Activated T-helper 2 cell treated with anti-CD3 and anti-CD28 coated beads, Interferon-gamma antibody, Interleukin-2, Interleukin-4, amounts not matched to agents 10 μg/mL and 5 μg/mL and 100 μg/mL, durations not matched to agents 14 hours and 24 hours and 36 hours (primary cell): ENCODE measurements at places on chromosomes 5 and 9.

DNA sequence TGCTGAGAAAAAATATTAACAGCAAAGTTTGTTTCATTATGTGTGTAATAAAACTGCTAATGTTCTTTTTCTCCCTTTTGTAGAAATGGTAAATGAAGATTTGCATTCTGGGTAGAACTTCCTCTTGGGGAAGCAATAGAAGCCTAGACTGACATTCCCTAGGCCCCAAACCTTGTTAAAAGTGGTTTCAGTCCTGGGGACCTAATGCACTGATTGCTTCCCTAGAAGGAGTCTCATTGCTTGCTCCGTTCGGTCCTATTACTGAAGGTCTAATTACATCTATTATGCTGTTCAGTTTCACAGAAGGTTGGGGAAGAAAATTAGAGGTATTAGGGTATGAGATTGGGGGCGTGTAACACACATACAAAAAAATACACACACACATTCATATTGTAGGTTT, 893.8 kb downstream of the TLE4 start:
- no peak for DNase-seq
- no peaks in the 10 kb centered on the region for H3K4me1 ChIP-seq
- no peaks in the 10 kb centered on the region for H3K36me3 ChIP-seq
- no peak overlapping the region for H3K27ac ChIP-seq

DNA sequence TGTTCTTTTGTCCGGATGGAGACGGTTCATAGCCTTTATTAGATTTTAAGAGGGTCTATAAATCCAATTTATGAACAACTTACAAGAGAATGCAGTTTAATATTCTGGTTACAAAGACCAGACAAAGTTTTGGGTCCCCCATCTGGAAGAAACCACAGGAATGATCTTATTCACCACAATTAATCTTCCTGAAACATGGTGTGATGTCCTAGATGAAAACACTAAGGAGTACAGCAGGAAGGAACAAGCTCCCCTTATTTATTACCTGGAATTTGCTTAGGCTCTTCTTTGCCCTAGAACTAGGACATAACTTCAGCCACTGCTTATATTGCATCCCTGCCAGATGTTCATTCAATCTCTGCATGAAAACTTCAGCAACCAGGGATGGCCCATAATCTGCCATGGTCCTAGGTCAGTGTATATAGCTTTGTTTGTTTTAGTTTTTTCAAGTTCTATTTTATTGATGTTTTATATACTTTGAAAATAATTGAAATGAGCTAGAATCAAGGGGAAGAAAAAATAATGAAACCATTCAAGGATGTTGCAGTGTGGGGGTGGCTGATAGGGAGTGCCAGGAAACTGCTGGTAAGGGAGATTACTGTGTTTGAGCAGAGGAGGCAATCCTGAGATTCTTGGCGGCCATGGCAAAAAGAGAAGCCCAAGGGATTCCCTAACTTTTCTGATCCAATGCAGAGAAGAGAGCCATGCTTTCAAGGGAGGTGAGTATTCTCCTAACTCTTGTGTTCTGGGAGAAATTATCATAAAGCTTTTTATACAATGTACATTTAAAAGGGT, 16.8 kb downstream of the TXNDC8 start:
- no peak overlapping the region for H3K27ac ChIP-seq
- H3K27me3 ChIP-seq, result peaks cover 18% of the 10 kb centered on the region
- DNase-seq, result no peak

DNA sequence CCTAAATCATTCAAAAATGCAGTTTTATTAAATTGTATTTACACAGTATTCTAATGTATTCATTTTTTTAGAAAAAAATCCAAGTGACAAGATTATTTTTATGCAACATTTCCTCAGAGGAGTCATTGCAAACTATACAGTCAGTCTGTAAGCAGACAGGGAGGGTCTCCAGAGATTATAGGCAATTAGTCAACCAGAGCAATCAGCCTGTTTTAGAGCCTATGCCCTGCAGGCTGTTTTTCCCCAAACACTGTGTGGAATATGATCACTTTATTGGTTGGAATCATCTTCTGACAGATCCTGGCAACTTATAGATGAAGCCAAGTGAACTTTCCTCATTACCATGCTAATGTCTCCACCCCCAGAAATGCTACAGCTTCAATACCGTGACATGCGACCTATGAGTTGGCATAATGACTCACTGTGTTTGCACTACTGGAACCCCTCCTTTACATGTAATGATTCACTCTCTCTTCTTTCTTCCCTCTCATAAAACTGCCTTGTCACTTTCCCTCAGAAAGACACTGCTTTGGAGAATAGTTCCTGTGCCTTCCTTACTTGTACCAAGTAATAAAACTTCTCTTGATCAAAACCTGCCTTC, 577.7 kb upstream of the FTMT start:
- DNase-seq, result no peak
- no peaks in the 10 kb centered on the region for H3K27me3 ChIP-seq
- H3K4me3 ChIP-seq, result no peak overlapping the region
- no peaks in the 10 kb centered on the region for H3K36me3 ChIP-seq
- no peak overlapping the region for H3K27ac ChIP-seq

- H3K27ac ChIP-seq, result no peak overlapping the region
- no peak overlapping the region for H3K4me3 ChIP-seq
- peaks cover 5% of the 10 kb centered on the region for H3K4me1 ChIP-seq
- H3K27me3 ChIP-seq, result no peaks in the 10 kb centered on the region
- DNase-seq, result no peak
Observed at GRCh38 chr5:67021521-67021920, 175.1 kb downstream of the CD180 start.

DNA sequence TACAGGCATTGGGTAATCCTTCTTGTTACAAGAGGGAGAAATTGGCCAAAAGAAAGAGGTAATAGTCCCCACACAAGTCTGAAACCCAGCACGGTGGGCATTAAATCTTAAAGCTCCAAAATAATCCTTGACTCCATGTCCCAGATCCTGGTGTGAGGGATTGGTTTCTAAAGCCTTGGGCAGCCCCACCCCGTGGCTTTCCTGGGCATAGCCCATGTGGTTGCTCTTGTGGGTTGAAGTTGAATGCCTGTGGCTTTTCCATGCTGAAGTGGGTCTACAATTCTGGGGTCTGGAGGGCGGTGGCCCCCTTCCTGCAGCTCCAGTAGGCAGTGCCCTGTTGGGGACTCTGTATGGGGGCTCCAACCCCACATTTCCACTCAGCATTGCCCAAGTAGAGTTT, 91.8 kb upstream of the LARP1 start:
- H3K27me3 ChIP-seq, result no peaks in the 10 kb centered on the region
- DNase-seq, result no peak
- no peak overlapping the region for H3K4me3 ChIP-seq
- H3K27ac ChIP-seq, result no peak overlapping the region
- H3K36me3 ChIP-seq, result no peaks in the 10 kb centered on the region

- H3K4me1 ChIP-seq, result peaks cover 3% of the 10 kb centered on the region
- no peaks in the 10 kb centered on the region for H3K36me3 ChIP-seq
- DNase-seq, result no peak
- no peak overlapping the region for H3K4me3 ChIP-seq
Observed at GRCh38 chr5:17132444-17133083, 84.9 kb upstream of the BASP1 start.

DNA sequence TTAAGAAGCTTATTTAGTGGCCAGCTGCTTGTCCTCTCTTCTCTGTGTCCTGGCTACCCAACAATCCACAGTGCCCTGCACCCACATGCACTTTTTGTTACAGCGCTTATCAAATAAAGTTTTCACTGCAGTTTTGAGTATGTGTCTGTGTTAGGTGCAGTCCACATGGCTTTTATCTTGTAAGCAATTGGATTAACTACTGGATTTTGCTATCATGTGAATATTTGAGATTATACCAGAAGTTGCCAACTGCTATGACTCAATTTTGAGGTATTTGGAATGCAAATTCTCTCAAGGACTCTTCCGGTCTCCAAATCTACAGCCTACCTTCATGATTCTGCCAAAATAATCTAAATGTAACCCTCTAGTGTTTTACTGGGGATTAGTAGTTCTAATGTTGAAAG, 690.2 kb downstream of the NR2F1-AS1 start:
- H3K4me3 ChIP-seq, result no peak overlapping the region
- H3K27ac ChIP-seq, result no peak overlapping the region
- H3K36me3 ChIP-seq, result no peaks in the 10 kb centered on the region

DNA sequence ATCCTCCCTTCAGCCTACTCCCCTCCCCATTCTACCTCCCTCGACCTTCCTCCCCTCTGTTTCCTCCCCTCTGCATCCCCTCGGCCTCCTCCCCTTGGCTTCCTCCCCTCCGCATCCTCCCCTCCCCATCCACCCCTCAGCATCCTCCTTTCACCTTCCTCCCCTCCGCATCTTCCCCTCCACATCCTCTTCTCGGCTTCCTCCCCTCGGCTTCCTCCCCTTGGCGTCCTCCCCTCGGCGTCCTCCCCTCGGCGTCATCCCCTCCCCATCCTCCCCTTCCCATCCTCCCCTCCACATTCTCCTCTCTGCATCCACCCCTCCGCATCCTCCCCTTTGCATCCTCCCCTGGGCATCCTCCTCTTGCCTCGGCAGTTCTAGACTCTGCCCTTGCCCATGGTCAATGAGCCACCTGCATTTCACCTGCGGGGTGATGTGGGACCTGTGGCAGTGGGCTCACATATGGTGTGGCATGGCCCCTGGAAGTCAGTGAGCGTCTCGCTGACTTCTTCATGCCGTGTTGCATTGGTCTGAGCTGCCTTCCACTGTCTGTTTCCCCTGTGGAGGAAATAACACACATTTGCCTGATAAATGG, 113.0 kb downstream of the WNK2 start:
- H3K4me3 ChIP-seq, result no peak overlapping the region
- no peaks in the 10 kb centered on the region for H3K36me3 ChIP-seq
- no peak overlapping the region for H3K27ac ChIP-seq

DNA sequence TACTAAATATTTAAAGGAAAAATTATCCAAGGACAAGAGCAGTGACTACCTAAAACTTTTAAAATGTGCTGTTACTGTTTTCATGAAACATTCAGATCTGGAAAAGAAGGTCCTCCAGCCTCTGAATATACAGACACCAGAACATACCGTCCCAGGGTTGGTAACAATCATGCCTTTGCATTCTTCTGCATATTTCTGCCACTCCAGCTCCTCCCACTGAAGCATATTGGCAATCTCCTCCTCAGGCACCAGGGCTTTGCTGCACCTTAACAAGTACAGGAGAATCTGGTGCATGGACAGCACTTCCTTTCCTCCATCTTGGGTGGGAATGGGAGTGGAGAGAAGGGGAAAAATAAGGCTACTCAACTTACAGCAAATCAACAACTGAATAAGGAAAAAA, 60.0 kb downstream of the DROSHA start:
- no peaks in the 10 kb centered on the region for H3K4me1 ChIP-seq
- no peaks in the 10 kb centered on the region for H3K27me3 ChIP-seq
- no peak overlapping the region for H3K27ac ChIP-seq
- H3K36me3 ChIP-seq, result peaks cover 52% of the 10 kb centered on the region

- H3K36me3 ChIP-seq, result no peaks in the 10 kb centered on the region
- H3K4me1 ChIP-seq, result no peaks in the 10 kb centered on the region
- no peak for DNase-seq
- no peak overlapping the region for H3K27ac ChIP-seq
- no peaks in the 10 kb centered on the region for H3K27me3 ChIP-seq
- H3K4me3 ChIP-seq, result no peak overlapping the region
Observed at GRCh38 chr9:72779614-72780013, 173.2 kb downstream of the ALDH1A1 start.

GRCh38 chr9:25678846-25679360, 659 bp upstream of the TUSC1 start:
- H3K27me3 ChIP-seq, result peaks cover 8% of the 10 kb centered on the region
- H3K4me1 ChIP-seq, result no peaks in the 10 kb centered on the region
- H3K27ac ChIP-seq, result no peak overlapping the region

DNA sequence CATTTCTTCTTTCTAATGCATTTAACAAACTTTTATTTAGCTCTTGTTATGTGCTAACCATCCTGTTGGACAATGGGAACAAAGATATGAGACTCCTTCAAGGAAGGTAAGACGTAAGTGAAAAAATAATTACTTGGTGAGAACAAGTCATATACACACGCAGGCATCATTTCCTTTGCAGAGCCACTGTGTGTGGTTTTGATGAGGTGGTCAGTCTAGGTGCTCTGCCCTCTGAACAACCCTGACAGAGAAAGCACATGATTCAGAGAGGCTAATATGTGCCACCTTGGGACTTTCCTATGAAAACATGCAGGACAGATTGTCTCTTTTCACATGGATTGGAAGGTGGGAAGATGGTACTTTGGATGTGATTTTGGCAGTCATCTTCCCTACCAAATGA, 1162.5 kb upstream of the DMAC1 start:
- H3K36me3 ChIP-seq, result no peaks in the 10 kb centered on the region
- DNase-seq, result no peak
- H3K27ac ChIP-seq, result no peak overlapping the region
- no peaks in the 10 kb centered on the region for H3K27me3 ChIP-seq
- H3K4me1 ChIP-seq, result no peaks in the 10 kb centered on the region

GRCh38 chr5:96718635-96719077, 56.5 kb downstream of the CAST start:
- H3K4me3 ChIP-seq, result no peak overlapping the region
- H3K27ac ChIP-seq, result no peak overlapping the region
- H3K36me3 ChIP-seq, result peaks cover 7% of the 10 kb centered on the region
- DNase-seq, result no peak

DNA sequence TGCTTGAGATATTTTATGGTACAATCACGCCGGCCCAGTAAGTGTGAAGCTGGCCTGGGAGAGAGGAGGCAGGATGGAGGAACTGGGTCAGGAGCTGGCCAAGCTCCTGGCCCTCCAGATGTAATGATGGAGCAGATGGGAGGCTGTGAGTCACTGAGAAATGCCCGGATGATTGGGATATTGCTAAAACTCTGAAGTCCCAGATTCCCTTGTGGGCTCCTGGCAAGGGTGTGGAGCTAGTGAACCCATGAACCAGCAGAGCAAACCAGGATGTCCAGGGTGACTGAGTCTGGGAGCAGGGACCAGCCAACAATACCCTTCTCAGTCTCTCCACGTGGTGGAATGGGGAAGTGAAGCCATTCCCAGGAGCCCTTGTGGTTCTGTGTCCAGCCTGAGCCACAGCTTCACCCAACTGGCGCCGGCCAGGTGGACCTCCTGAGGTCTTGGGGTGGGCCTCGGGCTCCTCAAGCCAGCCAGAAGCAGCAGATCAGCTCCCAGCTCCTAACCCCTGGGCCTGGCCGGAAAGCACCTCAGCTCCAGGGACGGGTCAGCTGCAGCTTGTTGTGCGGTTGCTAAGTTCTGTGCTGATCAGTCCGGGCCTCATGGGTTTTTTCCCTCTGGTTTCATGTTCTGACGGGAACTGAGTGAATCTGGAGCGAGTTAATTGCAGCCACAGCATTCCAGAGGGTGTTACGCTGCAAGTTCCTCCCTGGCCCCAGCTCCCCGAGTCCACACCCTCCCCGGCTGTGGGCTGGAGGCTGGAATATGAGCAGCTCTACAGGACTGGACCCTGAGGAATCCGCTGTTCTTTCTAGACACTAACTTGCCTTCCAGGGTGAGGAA, 37.6 kb downstream of the DUSP1 start:
- no peak for DNase-seq
- H3K36me3 ChIP-seq, result no peaks in the 10 kb centered on the region
- H3K27ac ChIP-seq, result no peak overlapping the region
- no peaks in the 10 kb centered on the region for H3K4me1 ChIP-seq
- H3K4me3 ChIP-seq, result no peak overlapping the region

- H3K27ac ChIP-seq, result no peak overlapping the region
- H3K4me1 ChIP-seq, result peaks cover 10% of the 10 kb centered on the region
- H3K36me3 ChIP-seq, result no peaks in the 10 kb centered on the region
- no peak overlapping the region for H3K4me3 ChIP-seq
- peaks cover 26% of the 10 kb centered on the region for H3K27me3 ChIP-seq
Observed at GRCh38 chr9:76624391-76625048, 139.7 kb upstream of the PCA3 start.
